Activated naive CD4-positive, alpha-beta T cell treated with anti-CD3 and anti-CD28 coated beads, Interleukin-2, amount 50 U/mL, for 16 hours (primary cell): ENCODE measurements at places on chromosomes 4 and X.

- no peak for DNase-seq
Measured at GRCh38 chr4:18850867-18851266, 829.3 kb upstream of the LCORL start.

DNA sequence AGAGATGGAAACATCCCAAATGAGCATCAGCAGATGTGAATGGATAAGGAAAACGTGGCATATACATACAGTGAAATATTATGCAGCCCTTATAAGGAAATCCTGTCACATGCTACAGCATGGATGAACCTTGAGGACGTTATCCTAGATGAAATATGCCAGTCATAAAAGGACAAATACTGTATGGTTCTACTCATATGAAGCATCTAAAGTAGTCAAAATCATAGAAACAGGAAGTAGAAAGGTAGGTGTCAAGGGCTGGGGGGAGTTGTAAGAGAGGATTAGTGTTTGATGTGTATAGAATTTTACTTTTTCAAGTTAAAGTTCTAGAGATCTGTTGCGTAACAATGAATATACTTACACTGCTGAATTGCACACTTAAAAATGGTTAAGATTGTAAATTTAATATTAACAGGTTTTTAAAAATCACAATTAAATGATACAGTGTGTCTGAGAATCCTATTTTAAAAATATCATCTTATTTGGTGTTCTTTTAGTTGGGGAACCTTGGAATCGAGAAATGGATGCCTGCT, 58.5 kb downstream of the KDM6A start:
- no peak for DNase-seq

DNA sequence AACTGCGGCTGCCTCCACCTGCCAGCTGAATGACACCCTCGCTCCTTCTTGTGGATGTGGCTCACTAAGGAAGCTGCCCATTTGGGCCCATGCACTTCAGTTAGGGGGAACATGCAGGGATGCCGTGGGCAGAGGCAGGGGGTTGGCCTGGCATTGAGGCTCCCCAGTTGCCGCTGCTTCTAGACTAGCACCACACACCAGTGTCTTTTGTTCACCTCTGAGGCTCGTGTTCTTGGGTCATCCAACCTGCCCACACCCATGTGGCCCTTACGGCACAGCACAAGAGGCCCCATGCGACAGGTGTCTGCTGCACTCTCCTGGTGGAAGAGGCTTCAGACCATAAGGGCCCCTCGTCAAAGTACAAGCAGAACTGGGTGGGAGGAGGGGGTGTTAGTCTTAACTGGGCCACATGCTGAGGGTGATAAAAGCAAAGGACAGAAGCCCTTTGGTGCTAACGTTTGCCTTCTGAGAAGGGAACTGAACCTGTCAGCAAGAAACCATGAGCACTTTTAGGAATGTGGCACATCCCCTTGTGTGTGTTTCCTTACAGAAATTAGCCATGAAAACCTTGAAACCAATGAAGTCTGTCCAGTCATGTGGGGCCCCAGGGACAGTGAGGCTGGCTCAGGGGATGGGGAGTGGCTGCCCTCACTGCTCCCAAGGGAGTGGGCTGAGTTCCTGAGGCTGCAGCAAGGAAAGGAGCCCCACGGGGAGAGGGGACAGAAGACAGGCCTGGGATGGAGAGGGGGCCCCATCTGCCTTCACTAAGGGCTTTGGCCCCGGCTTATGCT, 39.2 kb downstream of the MAP7D3 start:
- DNase-seq: no peak

- no peak for DNase-seq
Measured at GRCh38 chr4:132592850-132593249, 556.2 kb upstream of the PCDH10 start.

DNA sequence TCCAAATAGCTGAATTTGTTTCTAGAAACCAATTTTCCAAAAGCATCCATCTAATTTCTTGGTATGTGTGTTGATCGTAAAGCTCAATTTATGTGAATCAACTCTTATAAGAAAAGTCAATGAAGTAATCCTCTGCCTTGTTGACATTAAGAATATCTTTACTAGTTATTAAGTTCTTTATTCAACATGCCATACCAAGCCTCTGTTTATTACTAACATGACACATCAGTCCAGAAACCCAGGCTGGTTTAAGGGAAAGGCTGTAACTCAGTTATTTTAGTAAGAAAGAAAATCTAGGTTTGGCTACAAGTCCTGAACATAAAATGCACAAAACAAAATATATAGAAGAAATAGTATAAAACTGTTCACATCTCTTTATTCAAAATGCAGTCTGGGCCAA, 48.0 kb downstream of the KLHL34 start:
- DNase-seq: no peak

- no peak for DNase-seq
Measured at GRCh38 chrX:104721854-104722253, 155.9 kb downstream of the IL1RAPL2 start.

DNA sequence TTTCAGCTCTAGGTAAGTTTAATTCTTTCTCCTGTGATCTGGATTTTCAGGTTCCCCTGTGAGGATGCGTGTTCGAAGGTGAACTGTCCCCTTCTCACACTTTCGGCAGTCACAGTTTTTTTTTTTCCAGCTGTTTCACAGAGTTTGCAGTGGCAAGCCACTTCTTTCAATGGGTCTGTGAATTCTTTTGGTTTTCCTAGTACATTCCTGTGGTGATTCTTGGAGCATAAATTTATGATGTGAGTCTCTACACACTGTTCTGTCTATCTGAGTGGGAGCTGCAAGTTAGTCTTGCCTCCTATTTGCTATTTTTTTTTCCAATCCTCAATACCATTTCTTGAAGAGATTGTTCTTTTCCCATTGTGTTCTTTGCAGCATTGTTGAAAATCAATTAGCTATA, 595.5 kb downstream of the RAPGEF2 start:
- DNase-seq: no peak

- DNase-seq: no peak
Measured at GRCh38 chr4:113335746-113336145, 286.3 kb downstream of the ANK2 start.

DNA sequence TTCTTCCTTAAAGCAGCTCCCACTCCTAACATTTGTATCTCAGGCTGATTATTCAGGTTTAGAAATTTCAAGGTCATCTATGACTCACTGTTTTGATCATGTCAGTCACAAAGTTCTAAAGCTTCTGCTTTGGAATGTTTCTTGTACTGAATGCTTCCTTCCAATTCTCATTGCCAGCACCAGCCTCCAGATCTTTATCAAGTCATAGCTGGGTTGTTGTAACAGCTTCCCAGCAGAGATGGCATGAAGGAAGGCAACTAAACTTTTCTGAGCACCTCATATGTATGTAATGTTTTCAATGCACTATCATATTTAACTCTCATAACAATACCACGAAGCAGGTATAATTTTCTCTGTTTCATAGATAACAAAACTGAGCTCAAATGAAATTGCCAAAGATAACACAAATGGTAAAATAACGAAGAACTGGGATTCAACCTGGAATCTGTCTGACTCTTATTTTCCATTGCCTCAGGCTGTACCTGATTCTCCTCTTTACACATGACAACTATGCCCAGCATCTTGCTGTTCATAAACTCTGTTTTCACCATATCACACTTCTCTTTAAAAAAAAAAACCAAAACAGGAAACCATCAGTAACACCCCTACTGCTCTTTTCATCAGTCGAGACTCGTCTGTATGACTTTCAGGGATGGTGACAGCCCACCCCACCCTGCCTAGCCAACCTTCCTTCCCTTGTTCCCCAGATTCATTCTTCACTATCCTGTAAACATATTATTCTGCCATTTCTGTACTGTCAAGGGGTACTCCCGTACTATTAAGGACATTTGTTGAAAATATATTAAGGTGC, 13.4 kb downstream of the TRPC3 start:
- no peak for DNase-seq
